Transverse colon (tissue), 4 donors: ENCODE measurements at places on chromosomes 16 and 17.

GRCh38 chr16:35731341-35732040 lies 2272.1 kb downstream of the TP53TG3F start:
- H3K27me3 ChIP-seq, result no peaks in the 10 kb centered on the region
- H3K36me3 ChIP-seq, result no peaks in the 10 kb centered on the region
- DNase-seq, result no peak
- no peak overlapping the region for H3K27ac ChIP-seq
- H3K4me1 ChIP-seq, result no peaks in the 10 kb centered on the region
- H3K4me3 ChIP-seq, result no peak overlapping the region

DNA sequence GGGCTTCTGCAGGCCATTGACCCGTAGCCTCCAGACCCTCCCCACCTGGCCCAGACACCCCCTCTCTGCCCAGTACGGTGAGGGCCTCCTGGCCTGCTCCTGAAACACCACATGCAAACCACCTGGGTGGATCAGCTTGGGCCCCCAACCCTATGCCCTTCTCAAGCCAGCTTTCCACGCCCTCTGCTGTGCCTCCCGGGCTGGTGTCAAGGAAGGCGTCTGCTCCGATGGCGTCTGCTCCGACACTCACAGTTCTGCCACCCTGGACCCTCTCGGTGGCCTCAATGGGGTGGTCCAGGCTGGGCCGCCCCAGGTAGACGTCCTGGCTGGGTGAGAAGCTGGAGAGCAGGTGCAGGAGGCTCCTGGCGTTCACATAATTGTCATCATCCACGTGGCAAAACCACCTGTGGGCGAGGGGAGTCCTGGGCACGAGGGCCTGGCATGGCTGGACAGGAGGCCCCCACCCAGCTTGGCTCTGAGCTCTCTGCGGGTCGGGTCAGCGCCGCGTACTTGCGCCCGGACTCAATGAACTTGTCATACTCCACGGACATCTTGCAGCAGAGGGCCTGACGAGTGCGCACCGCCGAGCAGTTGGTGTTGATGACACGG lies 1.4 kb downstream of the RFNG start:
- no peaks in the 10 kb centered on the region for H3K27me3 ChIP-seq
- H3K4me1 ChIP-seq, result peaks cover 27% of the 10 kb centered on the region
- no peak for DNase-seq
- no peak overlapping the region for H3K4me3 ChIP-seq
- no peak overlapping the region for H3K27ac ChIP-seq

GRCh38 chr17:62935523-62935922 lies 30.5 kb upstream of the TANC2 start:
- DNase-seq, result no peak
- H3K4me1 ChIP-seq, result no peaks in the 10 kb centered on the region
- peaks cover 9% of the 10 kb centered on the region for H3K27me3 ChIP-seq

GRCh38 chr17:38628441-38628840 lies 22.7 kb upstream of the SRCIN1 start:
- H3K27ac ChIP-seq, result no peak overlapping the region
- no peaks in the 10 kb centered on the region for H3K36me3 ChIP-seq
- peaks cover 8% of the 10 kb centered on the region for H3K27me3 ChIP-seq
- no peak for DNase-seq

DNA sequence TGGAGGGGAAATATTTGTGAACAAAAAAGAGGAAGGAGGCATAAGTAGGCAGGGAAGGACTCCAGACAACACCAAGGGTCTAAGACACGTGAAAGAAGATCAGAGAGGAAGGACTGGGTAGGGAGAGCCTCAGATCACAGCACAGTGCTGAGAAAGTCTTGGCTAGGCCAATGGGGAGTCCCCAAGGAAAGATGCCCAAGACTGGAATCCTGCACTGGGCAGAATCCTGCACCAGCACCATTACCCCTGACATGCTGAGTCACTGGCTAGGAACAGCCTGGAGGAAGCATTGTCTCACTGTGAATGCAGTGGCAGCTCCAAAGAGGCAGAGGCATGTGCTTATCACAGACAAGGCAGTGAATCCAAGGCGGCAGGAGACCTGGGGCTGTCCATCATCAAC lies 19.2 kb downstream of the CLEC19A start:
- no peaks in the 10 kb centered on the region for H3K4me1 ChIP-seq
- DNase-seq, result no peak
- H3K27ac ChIP-seq, result no peak overlapping the region
- no peaks in the 10 kb centered on the region for H3K36me3 ChIP-seq
- H3K4me3 ChIP-seq, result no peak overlapping the region
- H3K27me3 ChIP-seq, result no peaks in the 10 kb centered on the region

GRCh38 chr16:5604770-5605169 lies 507.2 kb upstream of the EEF2KMT start:
- no peaks in the 10 kb centered on the region for H3K27me3 ChIP-seq
- no peak overlapping the region for H3K4me3 ChIP-seq
- no peaks in the 10 kb centered on the region for H3K36me3 ChIP-seq
- no peak for DNase-seq
- no peak overlapping the region for H3K27ac ChIP-seq
- H3K4me1 ChIP-seq, result no peaks in the 10 kb centered on the region

GRCh38 chr16:77059446-77059845 lies 131.5 kb upstream of the MON1B start:
- no peaks in the 10 kb centered on the region for H3K4me1 ChIP-seq
- no peak for DNase-seq
- H3K4me3 ChIP-seq, result no peak overlapping the region
- H3K27ac ChIP-seq, result no peak overlapping the region
- no peaks in the 10 kb centered on the region for H3K27me3 ChIP-seq

- H3K4me3 ChIP-seq, result no peak within 1 kb of the TSS
- H3K36me3 ChIP-seq, result no peaks in the 10 kb centered on the region
- peaks cover 39% of the 10 kb centered on the region for H3K4me1 ChIP-seq
- H3K27ac ChIP-seq, result peak within 1 kb of the TSS; percentile 60
- DNase-seq, result peak; percentile 78
Measured at GRCh38 chr16:566475-567372, at the start of gene NHLRC4. TSS of gene NHLRC4 (plus strand) at chr16:567005. CDS start at chr16:568048, 1,043 bp downstream.

- H3K4me3 ChIP-seq, result peak overlapping the region; percentile 62
- H3K4me1 ChIP-seq, result peaks cover 28% of the 10 kb centered on the region
- H3K27me3 ChIP-seq, result no peaks in the 10 kb centered on the region
- no peaks in the 10 kb centered on the region for H3K36me3 ChIP-seq
Measured at GRCh38 chr17:78735832-78736525, 46.1 kb downstream of the CYTH1 start.

DNA sequence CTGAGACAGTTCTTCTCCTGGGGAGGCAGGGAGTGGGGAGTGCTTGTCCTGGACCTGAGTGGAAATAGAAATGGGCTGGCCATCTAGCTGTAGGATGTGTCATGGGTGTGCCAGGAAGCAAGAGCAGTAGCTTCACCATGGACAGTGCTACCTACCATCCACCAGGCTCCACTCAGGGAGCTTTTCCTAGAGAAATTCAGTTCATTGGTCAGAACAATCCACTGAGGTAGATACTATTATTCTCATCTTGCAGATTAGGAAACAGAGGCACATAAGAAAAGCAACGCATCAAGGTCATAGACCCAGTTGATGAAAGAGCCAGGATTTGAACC lies 372.0 kb downstream of the SLC39A11 start:
- no peak overlapping the region for H3K27ac ChIP-seq
- H3K4me3 ChIP-seq, result no peak overlapping the region
- H3K27me3 ChIP-seq, result no peaks in the 10 kb centered on the region
- no peaks in the 10 kb centered on the region for H3K36me3 ChIP-seq
- no peak for DNase-seq

DNA sequence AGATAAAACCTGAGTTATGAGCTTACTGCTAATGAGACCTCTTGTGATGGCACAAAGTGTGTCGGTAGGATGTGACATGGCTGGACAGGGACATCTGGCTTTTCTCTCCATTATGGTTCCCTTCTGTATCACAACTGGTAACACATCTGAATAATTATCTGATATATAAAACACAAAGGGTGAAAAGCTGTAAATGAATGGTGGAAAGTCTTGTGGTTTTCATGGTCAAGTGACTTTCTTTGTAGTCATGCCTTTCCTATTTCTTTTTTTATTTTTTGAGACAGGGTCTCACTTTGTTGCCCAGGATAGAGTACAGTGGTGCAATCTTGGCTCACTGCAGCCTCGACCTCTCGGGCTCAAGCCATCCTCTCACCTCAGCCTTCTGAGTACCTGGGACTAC lies 35.3 kb upstream of the ZFHX3 start:
- no peaks in the 10 kb centered on the region for H3K36me3 ChIP-seq
- H3K27ac ChIP-seq, result no peak overlapping the region
- no peak for DNase-seq
- no peak overlapping the region for H3K4me3 ChIP-seq

DNA sequence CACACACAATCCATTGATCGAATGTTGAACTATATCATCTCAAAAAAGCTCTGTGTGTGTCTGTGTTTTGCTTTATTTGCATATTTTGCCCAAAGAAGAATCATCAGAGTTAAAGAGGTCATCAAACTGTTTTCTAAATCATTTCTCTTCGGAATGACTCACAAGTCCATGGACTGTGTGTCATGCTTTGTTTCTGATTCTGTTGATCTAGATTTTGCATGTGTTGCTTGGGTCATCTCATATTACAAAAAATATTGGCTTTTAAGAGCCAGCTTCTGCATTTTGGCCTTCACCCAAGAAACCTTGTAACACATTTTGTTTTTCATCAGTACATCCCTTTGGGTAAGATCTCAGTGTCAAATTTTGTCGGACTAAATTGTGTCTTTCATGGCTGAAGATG lies 471.2 kb upstream of the HSBP1 start:
- DNase-seq, result no peak
- H3K4me1 ChIP-seq, result no peaks in the 10 kb centered on the region
- H3K27ac ChIP-seq, result no peak overlapping the region
- H3K4me3 ChIP-seq, result no peak overlapping the region
- H3K36me3 ChIP-seq, result no peaks in the 10 kb centered on the region
- H3K27me3 ChIP-seq, result no peaks in the 10 kb centered on the region

- H3K36me3 ChIP-seq, result no peaks in the 10 kb centered on the region
- H3K27me3 ChIP-seq, result peaks cover 28% of the 10 kb centered on the region
- H3K4me1 ChIP-seq, result no peaks in the 10 kb centered on the region
- no peak overlapping the region for H3K27ac ChIP-seq
Measured at GRCh38 chr17:5499476-5500231, 13.3 kb downstream of the MIS12 start.

DNA sequence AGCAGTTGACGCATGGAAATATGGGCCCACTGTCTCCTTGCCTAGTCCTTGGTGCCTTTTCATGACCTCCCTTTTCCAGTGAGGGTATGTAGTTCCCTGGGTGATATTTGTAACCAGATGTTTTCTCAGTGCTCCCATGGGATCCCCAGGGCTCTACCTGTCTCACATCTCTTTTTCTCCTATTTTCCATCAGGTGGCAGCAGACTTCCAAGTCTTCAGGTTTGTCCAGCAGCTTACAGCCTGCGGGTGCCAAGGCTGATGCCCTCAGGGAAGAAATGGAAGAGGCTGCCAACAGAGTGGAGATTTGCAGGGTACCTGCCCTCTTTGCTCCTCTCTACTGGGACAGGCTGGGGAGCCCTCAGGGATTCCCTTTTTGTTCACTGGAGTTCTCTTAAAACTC lies 89.1 kb downstream of the ELAC2 start:
- DNase-seq, result no peak
- H3K36me3 ChIP-seq, result no peaks in the 10 kb centered on the region
- H3K4me3 ChIP-seq, result no peak overlapping the region
- no peaks in the 10 kb centered on the region for H3K4me1 ChIP-seq

DNA sequence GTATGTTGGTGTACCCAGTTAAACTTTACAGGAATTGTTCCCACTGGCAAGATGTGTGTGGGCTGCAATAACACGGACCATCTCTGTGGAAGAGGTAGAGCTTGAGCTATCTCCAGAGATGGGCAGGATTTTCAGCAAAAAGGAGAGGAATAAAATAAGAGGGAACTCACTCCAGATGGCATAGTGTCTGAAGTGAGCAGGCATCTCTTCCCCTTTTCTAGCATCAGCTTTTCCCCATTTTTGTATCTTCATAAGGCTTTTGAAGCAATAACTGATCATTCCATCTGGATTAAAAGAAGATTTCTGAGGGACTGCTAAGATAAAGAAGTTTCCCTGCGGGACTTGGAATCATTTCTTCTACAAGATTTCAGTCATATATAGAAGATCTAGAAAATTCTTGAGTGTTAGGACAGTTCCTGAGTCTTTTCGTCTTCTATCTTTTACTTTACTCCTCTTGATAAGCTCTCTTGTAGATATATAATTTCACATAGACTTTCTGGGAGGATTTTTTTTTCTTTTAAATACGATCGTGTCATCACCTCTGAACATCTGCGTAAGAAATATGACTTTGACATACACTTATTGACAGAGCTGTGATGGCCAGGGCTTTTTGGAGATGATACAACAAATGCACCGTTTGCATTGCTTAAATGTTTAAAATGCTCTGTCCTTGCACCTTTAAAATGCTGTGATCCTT lies 2.1 kb downstream of the CPD start:
- H3K4me3 ChIP-seq, result peak overlapping the region; percentile 79
- H3K36me3 ChIP-seq, result no peaks in the 10 kb centered on the region

- DNase-seq, result peak; percentile 67
- H3K36me3 ChIP-seq, result no peaks in the 10 kb centered on the region
- H3K4me1 ChIP-seq, result no peaks in the 10 kb centered on the region
- no peak overlapping the region for H3K27ac ChIP-seq
- no peaks in the 10 kb centered on the region for H3K27me3 ChIP-seq
Measured at GRCh38 chr17:78497115-78497540, 80.1 kb downstream of the DNAH17 start.

GRCh38 chr17:70153210-70153609 lies 16.1 kb upstream of the KCNJ2 start:
- H3K27ac ChIP-seq, result no peak overlapping the region
- DNase-seq, result no peak
- H3K4me1 ChIP-seq, result no peaks in the 10 kb centered on the region
- no peaks in the 10 kb centered on the region for H3K27me3 ChIP-seq
- H3K36me3 ChIP-seq, result no peaks in the 10 kb centered on the region

- H3K36me3 ChIP-seq, result no peaks in the 10 kb centered on the region
- H3K27ac ChIP-seq, result peak overlapping the region; percentile 20
- H3K4me1 ChIP-seq, result peaks cover 9% of the 10 kb centered on the region
- H3K4me3 ChIP-seq, result peak overlapping the region; percentile 40
- no peaks in the 10 kb centered on the region for H3K27me3 ChIP-seq
- peak; percentile 77 for DNase-seq
Measured at GRCh38 chr17:40191237-40192208, 14.3 kb downstream of the RAPGEFL1 start.

DNA sequence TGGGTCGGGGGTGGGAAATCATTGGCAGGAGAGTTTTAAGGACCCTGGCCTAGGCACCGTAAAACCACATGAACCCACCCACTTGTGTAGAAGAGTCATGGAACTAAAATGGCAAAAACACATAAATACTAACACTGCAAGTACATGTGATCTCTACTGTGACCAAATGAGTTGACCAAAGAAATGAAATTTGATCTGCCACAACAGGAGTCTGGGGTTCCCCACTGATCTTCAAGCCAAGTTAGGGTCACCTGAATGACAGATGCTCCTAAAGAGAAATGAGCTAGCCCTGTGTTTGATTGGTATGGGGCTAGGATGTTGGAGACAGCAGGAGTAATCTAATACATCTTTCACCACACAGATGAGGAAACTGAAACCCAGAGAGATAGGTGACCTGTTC lies 21.5 kb upstream of the SKAP1 start:
- H3K4me3 ChIP-seq, result no peak overlapping the region
- H3K27ac ChIP-seq, result no peak overlapping the region
- H3K4me1 ChIP-seq, result no peaks in the 10 kb centered on the region
